ENCODE measurements at places on chromosomes 4 and X.

- DNase-seq, result no peak
Measured at GRCh38 chr4:39062094-39062769, at the start of gene KLHL5. TSS of gene KLHL5 (plus strand) at chr4:39062232. CDS start at chr4:39062653, 421 bp downstream.

DNA sequence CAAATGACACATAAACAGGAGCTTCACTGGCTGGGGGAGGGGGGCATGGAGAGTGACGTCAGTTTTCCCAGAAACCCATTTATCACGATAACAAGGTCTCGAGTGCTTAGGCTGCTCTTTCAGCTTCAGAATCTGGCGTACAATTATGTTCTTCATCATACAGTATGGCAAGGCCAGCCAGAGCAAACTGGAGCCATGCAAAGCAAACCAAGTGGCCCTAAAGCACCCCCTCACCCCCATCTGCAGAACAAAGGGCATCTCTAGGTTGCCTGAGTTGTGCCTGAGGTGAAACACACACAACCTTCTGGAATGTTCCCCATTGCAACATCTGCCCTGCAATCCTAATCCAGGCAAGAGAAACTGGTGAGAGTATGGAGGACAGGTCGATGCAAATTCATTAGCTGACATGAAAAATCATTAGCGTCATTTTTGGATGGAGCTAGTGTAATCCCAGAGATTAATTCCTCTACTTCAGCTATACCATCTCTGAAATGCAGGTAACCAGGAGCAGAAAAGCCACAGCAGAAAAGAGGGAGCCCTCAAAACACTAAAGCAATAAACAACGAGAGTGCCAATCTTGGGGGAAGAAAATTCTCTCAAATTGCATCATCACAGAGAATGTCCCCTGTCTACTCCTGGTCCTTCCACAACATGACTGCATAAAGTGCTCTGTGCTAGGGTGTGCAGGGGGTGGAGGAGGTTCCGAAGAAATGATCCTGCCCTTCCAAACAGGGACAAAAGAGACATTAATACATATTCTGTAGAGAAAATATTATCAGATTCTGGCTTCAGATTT, 1.8 kb downstream of the SEPTIN6 start:
- no peak for DNase-seq

GRCh38 chrX:132101799-132102198, 26.0 kb downstream of the FRMD7 start:
- DNase-seq, result no peak

- DNase-seq, result no peak
Measured at GRCh38 chr4:119152741-119153140, 17.1 kb downstream of the MYOZ2 start.

GRCh38 chr4:115944146-115944905, 830.9 kb upstream of the NDST4 start:
- no peak for DNase-seq

Measured in SW 1271 (cell line).